IMR-90 (cell line): ENCODE measurements at places on chromosomes 6 and 20. TPM values are rescaled to one million over a fixed set of nuclear protein-coding genes. Genes with fewer than 3 reads are reported as not detected.

Gene KCNK17
- not detected in 2 replicates for total RNA-seq

DNA sequence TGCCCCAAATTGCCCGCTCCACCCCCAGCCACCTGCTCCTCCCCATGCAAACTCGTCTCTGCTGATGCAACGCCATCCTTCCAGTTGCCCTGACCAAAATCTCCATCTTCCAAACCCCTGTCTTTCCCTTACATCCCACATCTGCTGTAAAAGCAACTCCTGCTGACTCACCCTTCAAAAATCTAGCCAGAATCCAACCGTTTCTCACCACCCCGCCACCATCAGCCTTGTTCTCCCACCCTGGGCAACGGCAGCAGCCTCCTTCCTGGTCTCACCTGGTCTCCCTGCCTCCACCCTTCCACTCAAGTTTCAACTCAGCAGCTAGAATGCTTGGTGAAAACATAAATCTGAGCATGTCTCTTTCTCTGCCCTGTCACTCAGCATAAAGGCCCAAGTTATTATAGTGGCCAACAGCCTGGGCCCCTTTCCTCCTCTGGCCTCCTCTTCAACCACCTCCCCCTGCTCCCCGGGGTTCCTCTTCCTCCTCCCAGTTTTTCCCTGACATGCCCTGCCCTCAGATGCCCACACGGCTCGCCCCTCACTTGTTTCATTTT lies 7.2 kb upstream of the SYNJ2 start:
- DNase-seq = peak; percentile 65

Gene EEF1A2
- total RNA-seq = 1.3 and 2.2 TPM in 2 replicates

- DNase-seq = no peak
Measured at GRCh38 chr20:51698252-51698651, 69.9 kb downstream of the ATP9A start.

Gene C2
- total RNA-seq = under 0.01 and 0.18 TPM in 2 replicates

Gene NHLRC1
- total RNA-seq = 0.83 and 1.1 TPM in 2 replicates

- no peak for DNase-seq
Measured at GRCh38 chr6:18359237-18359885, 27.8 kb upstream of the RNF144B start.

DNA sequence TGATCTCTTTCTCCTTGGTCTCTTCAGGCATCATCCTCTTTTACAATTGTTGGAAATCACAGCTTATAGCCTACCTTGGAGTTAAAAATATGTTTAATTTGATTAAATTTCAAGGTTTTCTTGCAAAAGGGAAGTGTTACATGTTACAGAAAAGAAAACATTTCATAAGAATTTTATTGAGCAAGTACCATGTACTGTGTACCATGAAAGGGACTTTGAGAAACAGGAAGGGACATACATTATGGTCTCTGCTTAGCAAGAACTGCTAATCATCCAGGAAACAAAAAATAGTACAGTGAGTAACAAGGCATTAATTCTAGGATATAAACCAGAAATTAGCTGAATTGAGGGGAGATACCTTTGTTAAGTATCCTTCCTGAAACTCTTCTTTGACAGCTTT lies 145.3 kb upstream of the SPACA1 start:
- no peak for DNase-seq

- no peak for DNase-seq
Measured at GRCh38 chr20:40942006-40942405, 86.6 kb upstream of the TOP1 start.

GRCh38 chr6:105607636-105608621 lies 205.0 kb upstream of the PREP start:
- peak; percentile 41 for DNase-seq

Gene LST1
- total RNA-seq = not detected in 2 replicates

GRCh38 chr6:155001482-155001881 lies 6.4 kb downstream of the TIAM2 start:
- DNase-seq = peak; percentile 47

DNA sequence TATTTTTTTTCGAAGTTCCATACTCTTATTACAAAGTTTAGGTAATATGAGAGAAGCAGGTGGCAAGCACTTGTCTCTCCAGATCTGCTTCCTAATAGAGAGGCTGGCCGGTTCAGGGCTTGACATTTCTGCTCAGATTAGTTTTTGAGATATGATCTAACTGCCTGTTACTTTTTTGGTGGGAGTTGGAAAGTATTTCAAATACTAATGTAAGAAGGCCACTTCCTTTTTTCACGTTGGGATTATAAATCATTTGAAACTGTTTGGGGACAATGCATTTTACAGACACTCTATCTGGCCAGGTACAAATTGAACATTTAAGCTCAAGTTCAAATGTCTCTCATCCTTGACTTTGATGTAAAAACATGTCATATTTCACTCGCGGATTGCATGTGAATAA lies 222.1 kb upstream of the SULF2 start:
- no peak for DNase-seq

Gene MCHR2
- not detected in 2 replicates for total RNA-seq

GRCh38 chr6:1670711-1671462 lies 61.2 kb downstream of the FOXC1 start:
- DNase-seq = peak; percentile 69

- no peak for DNase-seq
Measured at GRCh38 chr6:109184638-109185037, 89.3 kb downstream of the CEP57L1 start.

Gene RUNX2
- total RNA-seq = 2.3 and 3.1 TPM in 2 replicates

DNA sequence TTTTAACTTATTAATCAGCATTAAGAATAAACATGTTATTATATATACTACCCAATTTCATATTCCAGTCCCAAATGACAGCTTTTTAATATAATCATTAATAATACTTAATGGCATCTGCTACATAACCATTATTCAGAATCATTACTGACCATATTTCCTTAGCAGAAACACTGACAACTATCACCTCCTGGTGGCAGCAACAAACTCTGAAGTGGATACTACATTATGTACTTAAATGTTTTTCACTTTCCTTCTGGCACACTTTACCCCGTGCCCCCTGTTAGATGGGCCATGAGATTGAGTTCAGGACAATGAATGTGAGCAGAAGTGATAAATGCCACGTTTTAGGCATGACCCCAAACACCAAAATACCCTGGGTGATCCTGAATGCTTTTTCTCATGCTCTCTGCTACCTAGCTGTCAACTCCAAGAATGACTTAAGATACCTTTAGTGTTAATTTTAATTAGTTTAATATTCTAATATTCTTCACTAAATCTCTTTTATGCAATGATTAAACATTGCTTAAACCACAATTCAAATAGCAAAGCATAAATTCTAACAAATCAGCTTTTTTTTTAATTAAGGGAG lies 77.1 kb downstream of the LMBRD1 start:
- DNase-seq = peak; percentile 37

GRCh38 chr6:113825781-113826180 lies 31.4 kb upstream of the MARCKS start:
- DNase-seq = peak; percentile 84
